OCI-M1 (cell line): ENCODE measurements at places on chromosomes 2 and 18.
A peak's percentile ranks its signal among the peaks of the same experiment; 100 is the strongest.

DNA sequence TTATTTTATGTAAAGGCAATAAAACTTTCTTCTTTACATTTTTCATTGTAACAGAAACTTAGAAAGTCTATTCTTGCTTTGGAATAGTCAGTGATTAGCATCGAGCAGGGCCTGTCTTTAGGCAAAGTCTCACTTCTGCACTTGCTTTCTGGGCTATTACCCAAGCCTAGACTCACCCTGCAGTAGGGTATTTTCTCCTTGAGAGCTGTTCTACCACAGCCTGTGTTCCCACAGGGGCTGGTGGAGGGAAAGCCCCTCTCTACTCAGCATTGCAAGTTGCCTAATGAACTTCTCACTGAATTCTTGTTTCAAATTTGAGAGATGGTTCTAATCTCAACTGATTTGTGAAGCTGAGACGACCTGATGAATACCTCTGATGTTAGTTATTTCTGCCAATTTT lies 111.7 kb upstream of the KLHL14 start:
- no peak for DNase-seq

GRCh38 chr2:237388036-237388435 lies 25.9 kb downstream of the COL6A3 start:
- DNase-seq, result no peak

DNA sequence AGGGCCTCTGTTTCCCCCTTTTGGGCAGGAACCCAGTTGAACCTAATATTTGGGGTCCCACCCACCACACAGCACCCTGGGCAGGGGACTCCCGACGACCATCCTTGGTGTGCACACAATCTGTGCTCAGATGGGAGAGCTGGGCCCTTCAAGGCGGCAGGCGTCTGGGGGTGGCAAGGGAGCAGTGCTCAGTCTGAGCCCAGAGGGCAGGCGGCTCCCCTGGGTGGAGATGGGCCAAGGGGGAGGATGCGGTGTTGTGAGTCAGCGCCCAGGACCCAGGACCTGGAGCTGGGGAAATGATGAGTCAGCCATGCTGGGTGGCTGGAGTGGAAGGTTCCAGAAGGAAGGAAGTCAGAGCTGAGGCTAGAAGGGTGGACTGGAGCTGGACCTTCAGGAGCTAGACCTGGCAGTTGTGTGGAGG lies 3.8 kb downstream of the PROM2 start:
- DNase-seq, result no peak

DNA sequence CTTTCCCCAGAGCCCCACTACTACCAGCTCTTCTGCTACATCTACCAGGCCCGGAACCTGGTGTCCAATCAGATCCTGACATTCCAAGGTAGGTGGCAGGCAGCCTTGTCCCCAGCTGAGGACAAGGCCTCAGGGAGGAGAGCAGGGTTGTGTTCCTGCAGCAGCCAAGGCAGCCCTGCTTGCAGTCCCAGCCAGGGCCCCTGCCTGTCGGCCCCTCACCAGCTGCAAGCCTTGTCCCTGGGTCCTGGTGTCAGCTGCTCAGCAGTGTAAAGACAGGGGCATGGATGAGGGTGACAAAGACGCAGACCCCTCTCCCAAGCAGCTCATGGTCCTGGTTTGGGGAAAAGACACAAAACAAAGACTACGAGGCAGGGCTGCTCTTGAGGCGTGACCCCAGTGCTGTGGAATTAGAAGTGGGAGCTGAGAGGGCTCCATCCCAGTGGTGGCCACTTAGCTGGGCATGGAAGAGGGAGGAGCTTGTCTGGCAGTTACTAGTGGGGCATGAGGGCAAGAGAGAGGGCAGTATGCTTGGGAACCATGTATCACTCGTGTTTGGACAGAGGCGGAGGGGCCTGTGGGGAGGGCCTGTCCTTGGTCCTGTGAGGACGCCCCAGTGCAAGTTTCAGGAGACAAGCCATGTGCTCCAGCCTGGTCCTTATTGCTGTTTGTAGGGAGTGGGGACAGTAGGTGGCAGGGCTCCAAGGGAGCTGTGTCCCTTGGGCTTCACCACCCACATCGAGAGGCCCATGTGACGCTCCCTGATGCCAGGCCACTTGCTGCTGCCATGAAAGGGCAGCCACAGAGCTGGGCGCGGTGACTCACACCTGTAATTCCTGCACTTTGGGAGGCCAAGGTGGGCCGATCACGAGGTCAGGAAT lies 47.5 kb downstream of the LMAN2L start:
- no peak for DNase-seq

DNA sequence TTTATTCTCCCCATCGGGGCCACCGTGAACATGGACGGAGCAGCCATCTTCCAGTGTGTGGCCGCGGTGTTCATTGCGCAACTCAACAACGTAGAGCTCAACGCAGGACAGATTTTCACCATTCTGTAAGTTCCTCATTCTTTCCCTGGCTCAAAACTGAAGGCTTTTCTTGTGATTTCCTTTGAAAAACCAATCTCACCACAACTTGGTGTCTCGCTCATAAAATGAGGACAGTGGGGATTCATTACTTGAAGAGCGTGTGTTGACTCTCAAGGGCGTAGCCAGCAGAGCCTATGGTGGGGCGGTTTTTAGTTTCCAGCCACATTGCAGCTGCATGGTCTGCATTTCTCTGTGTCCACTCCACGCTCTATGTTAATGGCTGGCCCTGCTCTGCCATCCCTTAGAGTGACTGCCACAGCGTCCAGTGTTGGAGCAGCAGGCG lies 29.0 kb downstream of the SLC1A4 start:
- DNase-seq, result peak; percentile 89

DNA sequence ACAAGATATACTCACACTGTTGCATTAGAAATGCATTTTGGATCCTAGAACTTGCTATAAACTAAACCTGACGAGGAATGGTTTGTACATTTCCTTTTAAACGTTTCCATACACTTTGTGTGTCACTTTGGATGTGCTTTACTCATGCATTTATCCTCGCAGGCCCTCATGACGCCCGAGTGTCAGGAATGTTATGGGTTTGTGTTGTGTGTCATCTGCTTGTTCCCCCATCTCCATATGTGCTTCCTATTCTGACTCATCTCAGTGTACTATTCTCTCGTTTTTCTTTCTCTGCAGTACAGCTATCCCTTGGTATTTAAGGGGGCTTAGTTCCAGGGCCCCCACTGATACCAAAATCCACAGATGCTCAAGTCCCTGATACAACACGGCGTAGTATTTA lies 121.5 kb upstream of the RASGRP3 start:
- no peak for DNase-seq

DNA sequence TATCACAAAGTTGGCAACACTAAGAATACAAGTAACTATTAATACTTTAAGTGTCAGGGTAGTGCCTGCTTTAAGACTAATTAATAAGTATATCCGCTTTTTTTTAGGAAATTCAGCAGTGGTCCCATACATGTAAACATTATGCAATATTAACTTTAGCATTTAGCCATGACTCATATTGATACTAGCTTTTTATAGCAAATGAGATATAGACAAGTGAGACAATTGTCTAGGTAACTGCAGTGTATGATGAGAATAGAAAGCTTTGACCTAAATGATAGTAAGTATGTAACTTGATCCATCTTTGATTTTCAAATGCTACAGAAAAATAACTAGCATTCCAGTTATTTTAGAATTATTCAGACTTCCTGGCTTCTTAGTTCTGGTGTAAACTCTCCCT lies 27.4 kb upstream of the VRK2 start:
- no peak for DNase-seq

- no peak for DNase-seq
These were observed 227.8 kb upstream of the RBMS1 start for GRCh38 chr2:160721089-160722040.

DNA sequence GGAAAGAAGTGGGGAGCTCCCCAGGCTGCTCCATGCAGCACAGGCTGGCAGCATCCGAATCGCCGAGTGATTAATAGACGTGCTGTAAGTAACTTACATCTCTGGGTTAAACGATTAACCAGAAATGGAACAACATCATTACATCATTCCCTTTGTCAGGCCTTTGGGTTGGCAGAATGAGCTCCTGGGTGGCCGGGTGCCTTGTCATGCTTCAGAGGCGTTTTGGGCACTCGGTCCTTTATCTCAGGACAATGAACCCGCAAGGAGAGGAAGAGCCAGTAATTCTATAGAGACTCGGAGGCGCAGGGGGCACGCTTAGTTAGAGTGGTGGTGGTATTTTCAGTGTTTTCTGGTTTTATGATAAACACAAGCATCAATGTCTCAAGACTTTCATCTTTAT lies 146.9 kb upstream of the TPO start:
- DNase-seq, result no peak
